CD4-positive, alpha-beta T cell treated with Interleukin-15 for 4 hours (primary cell): ENCODE measurements at places on chromosomes 11 and 22.

DNA sequence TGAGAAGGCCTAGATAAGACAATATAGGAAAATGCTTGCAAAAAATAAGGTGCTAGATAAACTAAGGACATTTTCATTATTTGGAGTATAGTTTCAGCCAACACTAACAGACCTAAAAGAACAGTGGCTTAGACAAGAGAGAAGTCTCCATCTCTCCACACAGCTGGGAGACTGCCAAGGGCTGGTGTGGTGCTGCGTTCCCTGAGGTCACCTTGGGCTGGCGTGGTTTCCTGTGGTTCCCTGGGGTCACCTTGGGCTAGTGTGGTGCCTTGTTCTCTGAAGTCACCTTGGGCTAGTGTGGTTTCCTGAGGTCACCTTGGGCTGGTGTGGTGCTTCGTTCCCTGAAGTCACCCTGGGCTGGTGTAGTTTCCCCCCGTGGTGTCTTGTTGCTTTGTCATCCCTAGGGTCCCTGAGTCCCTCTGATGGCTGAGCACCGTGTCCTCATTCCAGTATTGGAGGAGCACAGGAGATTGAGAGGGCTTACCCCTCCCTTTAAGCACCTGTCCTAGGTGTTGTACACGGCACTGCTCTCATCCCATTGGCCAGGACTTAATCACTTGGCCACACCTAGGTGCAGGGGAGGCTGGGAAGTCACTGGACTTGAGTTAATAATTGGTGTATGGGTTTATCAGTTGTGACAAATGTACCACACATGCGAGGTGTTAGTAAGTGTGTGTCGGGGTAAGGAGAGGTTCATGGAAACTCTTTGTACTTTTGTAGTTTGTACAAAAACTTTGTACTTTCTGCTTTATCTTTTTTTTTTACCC lies 14.9 kb downstream of the SAMM50 start:
- no peak for DNase-seq

DNA sequence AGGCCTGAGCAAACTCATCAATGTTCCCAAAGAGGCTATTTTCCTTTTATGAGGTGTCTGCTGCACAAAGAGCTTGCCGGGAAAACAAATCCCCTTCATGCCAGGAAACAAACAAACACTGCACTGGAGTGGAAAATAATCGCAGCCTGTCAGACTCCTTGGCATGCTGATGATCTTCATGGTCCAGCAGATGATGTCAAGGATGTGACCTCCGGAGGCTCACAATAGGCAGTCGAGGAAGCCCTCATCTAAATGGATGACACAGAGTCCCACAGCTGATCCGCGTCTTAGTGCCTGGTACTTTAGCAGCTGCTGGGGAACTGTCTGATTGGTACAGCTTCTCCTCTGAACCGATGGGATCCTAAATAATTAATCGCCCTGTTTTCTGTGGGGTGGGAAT lies 187.6 kb downstream of the TENM4 start:
- no peak for DNase-seq

- no peak for DNase-seq
Observed at GRCh38 chr11:126862664-126863243, 137.8 kb downstream of the KIRREL3 start.

GRCh38 chr11:16917941-16918340 lies 96.3 kb downstream of the PLEKHA7 start:
- no peak for DNase-seq

DNA sequence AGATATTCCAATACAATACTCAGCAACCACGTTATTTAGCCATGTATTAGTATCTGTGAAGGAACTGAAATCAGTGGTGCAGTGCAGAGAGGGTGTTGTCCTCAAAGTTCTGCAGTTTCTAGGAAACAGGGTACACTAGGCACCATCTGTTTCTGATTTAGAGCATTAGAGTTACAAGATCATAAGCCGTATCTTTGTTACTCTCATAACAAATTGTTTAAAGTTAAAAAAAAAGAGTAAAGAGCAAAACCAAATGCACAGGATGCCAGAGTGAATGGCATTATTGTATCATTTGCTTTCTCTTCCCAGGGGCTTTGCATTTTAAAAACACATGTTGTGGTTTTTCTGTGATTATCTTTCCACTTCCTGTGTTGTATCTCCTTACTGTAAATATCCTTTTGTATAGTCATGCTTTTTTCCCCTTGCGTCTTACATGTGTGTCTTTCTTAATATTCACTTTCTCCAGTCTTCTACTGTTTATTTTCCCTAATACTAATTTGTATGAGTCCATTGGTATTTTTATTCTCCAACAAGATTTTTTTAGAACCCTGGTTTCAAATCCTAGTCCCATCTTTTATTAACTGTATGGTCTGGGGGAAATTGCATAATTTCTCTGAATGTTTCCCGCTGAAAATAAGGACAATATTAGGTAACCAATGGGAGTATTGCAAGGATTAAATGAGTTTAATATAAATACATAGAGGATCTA lies 15.2 kb upstream of the NUP160 start:
- DNase-seq, result peak; percentile 55

DNA sequence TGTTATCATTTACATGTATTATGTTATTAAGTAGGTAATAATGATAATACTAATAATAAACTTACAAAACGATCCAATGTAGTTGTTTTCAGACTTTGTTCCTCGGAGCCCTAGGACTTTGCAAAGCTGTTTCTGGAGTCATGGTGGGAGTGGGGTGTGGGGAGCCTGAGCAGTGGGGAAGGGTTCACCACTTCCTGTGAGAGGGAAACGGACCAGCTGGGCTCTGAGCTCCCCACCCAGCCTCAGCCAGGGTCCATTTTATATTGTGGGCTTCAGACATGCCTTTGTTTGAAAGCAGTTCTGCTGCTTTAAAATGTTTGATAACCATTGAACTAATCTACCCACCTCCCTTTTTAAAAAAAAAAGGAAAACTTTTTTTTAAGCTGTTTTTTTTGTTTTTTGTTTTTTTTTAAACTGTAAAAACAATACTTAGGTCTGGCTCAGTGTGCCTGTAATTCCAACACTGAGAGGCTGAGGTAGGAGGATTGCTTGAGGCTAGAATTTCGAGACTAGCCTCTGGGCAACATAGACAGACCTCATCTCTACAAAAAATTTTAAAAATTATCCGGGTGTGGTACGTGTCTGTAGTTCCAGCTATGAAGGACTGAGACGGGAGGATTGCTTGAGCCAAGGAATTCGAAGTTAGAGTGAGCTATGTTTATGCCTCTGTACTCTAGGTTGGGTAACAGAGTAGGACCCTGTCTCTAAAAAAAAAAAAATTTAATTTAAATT lies 7.0 kb downstream of the SERPING1 start:
- DNase-seq, result no peak
